ENCODE measurements at places on chromosomes 12 and 14.

DNA sequence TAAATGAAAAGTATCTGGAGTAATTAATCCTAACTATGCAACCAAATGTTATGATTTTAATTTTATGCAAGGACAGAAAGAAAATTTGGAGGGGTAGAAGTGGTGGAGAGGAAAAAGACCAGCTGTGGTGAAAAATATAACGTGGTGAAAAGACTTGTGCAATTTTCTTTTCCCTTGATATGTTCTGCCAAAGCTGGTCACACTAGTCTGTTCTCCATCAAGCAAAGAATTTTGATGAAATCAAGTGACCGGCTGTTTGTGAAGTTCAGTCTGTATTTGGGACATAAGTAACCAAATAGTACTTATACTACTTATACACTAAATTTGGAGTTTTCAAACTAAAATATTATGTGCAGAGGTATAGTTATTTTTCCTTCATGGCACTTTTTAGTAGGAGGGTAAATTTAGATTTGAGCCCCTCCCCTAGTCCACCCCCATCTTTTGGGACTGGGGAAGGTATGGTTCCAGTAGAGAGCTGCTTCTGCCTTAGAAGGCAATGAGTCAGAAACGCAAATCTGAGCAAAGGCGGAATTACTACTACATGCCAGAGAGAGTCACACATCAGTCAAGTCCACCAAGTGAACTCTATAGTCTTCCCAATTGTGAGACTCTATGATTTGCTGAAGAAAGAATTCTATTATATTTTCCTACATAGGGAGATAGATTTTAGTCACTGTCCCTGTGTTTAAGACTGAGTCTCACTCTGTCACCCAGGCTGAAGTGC lies 229.7 kb downstream of the SLC25A21 start:
- DNase-seq, result no peak

DNA sequence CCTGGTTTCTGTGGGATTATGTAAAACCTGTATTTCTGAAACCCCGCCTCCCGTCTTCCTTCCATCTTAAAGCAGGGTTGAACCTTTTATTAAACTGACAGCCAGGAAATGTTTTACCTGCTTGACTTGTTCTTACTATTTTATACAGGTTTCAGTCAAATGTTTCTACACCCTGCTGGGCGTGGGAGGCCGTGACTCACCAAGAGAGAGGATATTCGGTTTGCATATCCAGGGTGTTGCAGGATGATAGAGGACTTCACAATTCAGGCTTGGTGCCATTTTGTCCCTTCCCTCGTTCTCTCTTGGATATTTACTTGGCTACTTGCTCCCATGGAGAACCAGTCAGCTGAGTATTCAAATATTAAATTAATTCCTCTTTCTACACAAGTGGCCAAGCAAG lies 69.7 kb downstream of the ARF6 start:
- no peak for DNase-seq

- DNase-seq, result no peak
Observed at GRCh38 chr12:96493106-96493505, 3.7 kb downstream of the CFAP54 start.

DNA sequence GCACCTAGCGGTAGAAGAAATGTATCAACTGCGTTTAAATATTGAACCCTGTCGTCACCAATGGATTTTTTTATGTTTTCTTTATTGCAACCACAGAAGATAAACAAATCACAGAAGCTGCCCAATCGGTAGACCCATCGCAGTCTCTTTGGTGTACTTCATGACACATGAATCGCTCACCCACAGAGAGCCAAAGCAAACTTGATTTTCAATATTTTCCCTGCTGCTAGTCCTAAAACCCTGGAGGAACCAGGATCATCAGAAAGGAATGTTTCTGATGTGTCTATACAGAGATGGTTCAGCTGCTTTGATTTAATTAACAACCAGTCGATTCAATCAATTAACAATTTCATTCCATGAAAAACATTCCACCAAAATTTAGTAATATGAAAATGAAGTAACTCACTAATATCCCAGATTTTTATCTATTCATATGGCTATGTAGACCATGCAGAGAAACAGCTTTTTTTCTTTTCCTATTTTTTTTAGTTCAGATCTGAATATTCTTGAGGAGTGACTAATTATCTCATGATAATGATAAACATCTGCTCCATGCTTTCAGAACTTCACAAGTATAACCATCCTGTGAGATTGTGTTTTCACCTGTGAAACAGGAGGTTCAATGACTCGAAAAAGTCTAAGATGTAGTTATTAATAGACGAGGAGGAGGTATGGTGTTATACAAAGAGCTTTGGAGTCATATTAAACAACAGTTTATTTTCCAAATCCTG lies 46.1 kb downstream of the DIO2 start:
- no peak for DNase-seq

- DNase-seq, result no peak
Observed at GRCh38 chr14:59394268-59394667, 70.9 kb downstream of the GPR135 start.

DNA sequence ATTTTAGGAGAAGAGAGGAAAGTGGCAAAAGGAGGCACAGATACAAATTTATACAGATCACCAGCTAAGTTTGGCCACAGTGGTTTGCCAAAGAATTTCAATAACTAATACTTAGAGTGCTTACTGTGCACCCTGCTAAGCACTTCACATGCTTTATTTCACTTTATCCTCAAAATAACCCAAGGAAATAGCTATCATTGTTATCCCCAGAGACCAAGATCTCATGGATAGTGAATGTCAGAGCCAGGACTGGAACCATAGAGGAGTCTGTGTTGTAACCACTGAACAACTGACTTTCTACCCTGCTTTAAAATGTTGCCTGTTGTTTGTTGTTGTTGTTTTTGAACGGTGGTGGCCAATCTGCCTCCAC lies 1.3 kb upstream of the TCP11L2 start:
- no peak for DNase-seq

DNA sequence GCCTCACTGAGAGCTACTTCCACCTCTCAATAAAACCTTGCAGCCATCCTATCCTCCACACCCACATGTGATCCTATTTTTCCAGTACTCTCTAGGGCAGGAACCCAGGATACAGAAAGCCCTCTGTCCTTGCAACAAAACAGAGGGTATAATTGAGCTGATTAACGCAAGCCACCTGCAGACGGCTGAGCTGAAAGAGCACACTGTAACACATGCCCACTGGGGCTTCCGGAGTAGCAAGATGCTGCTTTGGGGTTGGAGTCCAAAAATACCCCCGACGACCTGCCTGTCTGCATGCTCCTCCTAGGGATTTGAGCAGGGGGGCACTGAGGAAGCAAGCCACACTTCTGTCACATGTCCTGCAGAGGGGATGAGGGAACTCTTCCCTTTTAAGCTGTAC lies 401.1 kb upstream of the FOXG1 start:
- no peak for DNase-seq

DNA sequence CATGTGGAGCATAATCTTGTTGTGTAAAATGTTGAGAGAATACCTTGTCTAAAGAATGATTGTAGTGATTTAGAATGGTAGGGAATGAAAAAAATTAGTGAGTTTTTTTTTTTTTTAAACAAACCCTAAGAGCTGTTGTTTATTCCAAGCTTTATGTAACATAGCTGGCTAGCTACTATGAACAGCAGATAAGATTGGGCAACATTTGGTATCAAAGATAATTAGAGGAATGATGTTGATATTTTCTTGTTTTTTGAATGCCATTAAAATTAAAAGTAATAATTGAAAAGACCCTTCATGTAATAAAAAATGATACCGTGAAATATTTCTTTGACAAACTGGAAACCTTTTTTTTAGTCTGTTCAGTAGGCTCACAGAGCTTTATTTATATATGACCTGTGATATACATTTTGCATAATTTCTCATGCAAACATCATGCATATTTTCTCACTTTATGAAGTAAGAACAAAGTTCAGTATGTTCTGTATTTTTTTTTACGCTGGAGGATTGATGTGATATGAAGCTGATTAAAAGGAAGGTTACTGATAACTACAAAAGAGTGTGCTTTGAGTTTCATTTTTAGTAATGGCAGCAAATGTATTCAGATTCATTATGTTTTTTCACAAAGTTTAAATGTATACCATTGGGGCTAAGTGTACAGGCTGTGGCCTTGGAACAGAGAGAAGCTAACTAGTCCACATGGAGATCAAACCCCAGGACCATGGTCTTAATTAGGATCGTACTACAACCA lies 8.1 kb downstream of the CPSF6 start:
- DNase-seq, result no peak

DNA sequence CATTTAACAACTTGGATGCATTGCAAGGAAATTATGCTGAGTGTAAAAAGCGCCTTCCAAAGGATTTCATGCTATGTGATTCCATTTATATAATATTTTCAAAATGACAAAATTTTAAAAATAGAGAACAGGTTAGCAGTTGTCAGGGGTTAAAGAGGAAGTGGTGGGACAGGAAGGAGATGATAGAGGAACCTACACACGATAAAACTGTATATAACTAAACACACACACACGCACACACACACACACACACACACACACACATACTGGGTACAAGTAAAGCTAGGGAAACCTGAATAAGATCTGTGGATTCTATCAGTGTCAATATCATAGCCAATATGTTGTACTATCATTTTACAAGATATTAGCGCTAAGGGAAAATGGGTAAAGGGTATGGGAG lies 17.2 kb downstream of the TTC9 start:
- DNase-seq, result no peak

DNA sequence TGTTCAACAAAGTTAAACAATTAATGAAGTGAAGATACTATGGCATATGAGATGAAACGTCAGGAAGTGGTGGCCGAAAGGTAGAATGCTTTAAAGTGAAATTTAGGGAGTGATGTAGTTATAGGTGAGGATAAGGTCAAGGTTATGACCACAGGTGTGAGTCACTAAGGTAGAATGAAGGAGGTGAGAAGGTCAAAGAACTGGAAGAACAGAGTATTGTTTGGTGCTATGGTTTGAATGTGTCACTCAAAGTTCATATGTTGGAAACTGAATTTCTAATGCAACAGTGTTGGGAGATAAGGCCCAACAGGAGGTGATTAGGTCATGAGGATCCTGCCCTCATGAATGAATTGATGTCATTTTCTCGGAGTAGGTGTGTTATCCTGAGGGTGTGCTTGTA lies 293.6 kb downstream of the NELL2 start:
- DNase-seq, result no peak

DNA sequence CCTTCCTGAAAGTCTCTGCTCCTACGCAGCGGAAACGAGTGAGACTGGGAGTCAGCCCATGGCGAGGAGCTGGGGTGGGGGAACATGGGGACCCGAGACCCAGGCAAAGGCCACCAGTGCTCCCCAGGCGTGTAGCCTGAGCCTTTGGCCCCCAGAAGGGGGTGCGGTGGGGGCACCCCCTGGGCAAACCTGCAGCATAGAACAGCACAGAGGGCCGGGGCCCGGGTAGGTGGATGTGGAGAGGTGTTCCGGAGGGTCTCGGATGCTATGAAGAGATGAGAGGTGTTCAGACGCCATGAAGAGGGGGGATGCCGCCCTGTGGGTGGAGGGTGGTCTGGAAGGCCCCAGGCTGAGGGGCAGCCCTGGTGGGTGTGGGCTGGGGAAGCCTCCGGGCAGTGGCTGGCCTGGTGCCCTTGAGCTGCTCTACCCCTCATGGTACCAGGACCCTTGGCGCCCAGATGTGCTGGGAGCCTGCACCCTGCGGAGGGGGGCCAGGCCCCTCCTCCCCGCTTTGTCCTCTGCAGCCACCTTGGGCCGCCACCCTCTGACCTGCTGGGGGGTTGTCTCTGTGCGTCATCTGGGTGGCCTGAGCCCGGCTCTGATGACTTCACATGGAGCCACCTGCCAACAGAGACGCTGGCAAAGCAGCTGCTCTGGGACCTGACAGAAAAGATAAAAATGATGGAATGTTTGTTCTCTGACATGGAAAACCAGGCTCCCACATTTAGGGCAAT lies 83.4 kb downstream of the KIF26A start:
- no peak for DNase-seq

GRCh38 chr14:51682411-51682810 lies 30.7 kb downstream of the FRMD6 start:
- no peak for DNase-seq

DNA sequence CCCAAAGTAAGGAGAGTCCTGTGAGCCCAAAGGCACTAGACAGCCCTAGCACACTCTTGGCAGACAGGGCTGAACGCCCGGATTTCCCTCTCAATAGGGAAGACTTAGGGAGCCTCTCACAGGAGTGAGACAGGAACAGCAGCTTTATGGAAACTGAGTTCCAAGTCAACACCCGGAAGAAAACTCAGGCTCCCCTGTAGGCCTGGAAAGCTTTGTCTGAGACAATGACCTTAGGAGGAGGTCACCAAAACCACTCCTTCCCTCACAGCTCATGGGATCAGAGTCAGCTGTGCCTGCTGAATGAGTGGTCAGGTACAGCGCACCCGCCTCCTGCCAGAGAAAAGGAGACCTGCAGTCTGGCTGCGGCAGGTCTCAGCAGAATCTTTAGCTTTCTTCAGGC lies 229.5 kb downstream of the CACNA1C start:
- DNase-seq, result no peak

- no peak for DNase-seq
Observed at GRCh38 chr12:52675301-52675701, 4.9 kb downstream of the KRT1 start.

DNA sequence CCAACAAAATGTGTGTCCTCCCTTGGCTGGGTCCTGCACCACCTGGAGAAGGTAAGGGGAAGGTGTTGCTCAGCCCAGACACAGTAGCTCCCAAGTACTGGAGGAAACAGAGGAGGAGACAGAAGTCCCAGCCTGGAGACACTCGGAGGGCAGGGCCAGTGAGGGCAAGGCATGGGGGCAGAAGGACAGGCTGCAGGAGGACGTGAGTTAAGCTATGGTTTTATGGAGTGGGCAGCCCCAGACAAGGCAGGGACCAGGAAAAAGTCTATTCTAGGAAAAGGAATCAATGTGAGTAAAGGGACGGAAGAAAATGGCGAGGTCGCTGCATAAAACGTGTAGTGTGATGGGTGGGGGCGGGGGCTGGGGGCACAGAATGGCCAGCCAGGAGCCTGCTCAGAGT lies 210.1 kb upstream of the DIO3 start:
- no peak for DNase-seq

DNA sequence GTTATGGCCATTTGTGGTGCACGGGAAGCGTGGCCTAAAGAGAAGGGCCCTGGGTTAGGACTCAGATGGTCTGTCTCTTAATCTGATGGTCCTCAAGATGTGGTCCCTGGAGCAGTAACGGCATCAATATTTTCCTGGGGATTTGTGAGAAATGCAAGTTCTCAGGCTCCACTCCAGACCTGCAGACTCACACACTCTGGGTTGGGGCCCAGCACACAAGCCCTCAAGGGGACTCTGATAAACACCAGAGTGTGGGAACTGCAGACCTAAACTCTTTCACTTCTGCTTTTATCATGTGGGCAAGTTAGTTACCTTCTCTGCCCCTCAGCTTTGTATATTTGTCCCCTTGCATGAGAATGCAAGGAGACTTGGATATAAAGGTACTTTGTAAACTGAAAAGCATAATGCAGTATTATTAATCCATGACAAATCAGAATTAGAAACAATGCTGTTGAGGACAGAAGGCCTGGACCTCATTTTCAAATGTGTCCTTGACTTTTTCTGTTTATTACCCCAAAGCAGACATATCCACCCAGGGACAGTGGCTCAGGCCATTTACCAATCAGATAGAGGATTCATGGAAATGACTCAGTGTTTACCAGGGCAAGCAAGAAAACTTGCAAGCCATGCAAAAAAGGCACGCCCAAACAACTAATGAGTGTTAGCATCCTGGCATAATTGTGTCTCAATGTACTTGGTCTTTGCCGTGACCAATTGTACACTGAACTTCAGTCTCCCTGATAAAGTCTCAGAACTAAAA lies 157.0 kb downstream of the ASCL1 start:
- DNase-seq, result no peak

Data from effector CD8-positive, alpha-beta T cell (primary cell).